Chondrocyte (in vitro differentiated cells): ENCODE measurements at places on chromosomes 2 and 18.

- DNase-seq, result no peak
Measured at GRCh38 chr18:41965634-41966255, 10.7 kb downstream of the PIK3C3 start.

DNA sequence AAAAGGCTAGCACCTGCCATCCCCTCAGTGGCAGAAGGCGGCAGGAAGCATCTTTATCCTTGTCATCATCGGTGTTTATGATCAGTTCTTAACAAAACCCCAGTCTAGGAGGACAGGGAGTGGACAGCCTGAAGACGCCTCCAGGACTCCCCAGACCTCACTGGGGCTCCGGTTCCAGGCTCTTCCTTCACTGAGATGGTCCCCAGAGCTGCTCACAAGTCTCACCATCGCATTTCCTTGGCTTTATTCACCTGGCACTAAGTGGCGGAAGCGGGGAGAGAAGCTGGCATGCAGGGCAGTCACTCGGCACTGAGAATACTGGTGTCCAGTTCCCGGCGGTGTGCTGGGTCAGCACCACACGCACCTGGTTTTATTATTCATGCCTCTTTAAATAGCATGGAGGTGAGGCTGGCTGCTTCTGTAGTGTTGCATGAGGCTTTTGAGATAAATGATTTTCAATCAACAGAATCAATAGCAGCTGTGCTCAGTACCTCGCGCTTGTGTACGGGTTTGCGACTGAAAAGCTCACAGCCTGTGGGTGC is 68.7 kb downstream of the CABLES1 start:
- DNase-seq, result no peak

DNA sequence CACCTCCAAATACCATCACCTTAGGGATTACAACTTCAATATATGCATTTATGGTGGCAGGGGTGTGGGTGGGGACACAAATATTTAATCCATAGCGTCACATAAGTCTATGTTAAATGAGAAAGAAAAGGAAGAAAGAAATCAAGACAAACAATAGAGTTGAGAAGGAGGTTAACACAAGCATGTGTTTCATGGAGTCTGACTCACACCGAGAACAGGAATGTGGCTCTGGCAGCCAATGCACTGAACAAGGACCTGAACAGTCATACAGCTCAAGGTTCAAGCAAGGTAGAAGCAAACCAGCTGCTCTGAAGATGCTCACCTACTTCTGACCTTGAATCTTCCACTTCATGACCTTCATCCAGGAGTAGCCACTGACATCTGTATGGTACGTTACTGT is 36.2 kb upstream of the LPIN1 start:
- DNase-seq, result no peak

GRCh38 chr2:220556658-220557057 is 929.2 kb downstream of the SLC4A3 start:
- no peak for DNase-seq

GRCh38 chr2:153416071-153416470 is 62.5 kb downstream of the RPRM start:
- DNase-seq, result no peak

- DNase-seq, result no peak
Measured at GRCh38 chr18:60555625-60556024, 183.1 kb upstream of the MC4R start.
